ENCODE measurements at places on chromosomes 13 and 19.
A peak's percentile ranks its signal among the peaks of the same experiment; 100 is the strongest.

DNA sequence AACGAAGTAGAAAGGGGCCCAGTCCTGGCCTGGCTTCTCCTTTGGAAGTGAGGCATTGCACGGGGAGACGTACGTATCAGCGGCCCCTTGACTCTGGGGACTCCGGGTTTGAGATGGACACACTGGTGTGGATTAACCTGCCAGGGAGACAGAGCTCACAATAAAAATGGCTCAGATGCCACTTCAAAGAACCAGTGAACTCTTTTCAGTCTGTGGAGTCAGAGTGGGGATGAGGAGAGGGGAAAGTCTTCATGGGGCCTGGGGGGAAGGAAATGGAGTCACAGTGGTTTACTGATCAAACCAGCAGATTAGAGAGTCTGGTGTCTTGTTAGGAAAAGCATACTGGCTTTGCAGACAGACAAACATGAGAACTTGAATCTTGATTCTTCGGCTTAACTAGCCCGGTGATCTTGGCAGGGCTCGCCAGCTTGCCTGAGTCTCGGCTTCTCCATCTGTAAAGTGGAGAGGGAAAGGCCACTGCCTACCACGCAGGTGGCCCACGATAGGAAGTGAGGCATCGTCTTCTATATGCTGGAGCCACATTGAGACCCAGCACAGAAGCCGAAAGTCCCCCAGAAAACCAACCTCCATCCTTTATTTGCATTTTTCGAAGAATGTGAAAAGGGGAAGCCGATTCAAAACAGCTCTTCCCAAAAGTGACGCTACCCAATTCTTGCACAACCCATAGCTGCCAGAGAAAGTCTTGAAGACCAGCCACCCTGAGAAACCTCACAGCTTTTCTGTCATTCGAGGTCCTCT, at the start of gene FFAR1:
Gene FFAR1, plus strand, starts transcription at position 732 of the 759 bp plus-strand sequence. CDS start 3,650 bp downstream, outside the sequence.
- H3K4me3 ChIP-seq: no peak within 1 kb of the TSS
- DNase-seq: no peak
- no peaks in the 10 kb centered on the region for H3K36me3 ChIP-seq
- no peak within 1 kb of the TSS for H3K27ac ChIP-seq

GRCh38 chr13:98483601-98484288, 93.2 kb downstream of the STK24 start:
- H3K4me1 ChIP-seq: peaks cover 32% of the 10 kb centered on the region
- H3K27me3 ChIP-seq: no peaks in the 10 kb centered on the region
- H3K36me3 ChIP-seq: peaks cover 3% of the 10 kb centered on the region

- peaks cover 5% of the 10 kb centered on the region for H3K4me1 ChIP-seq
- no peaks in the 10 kb centered on the region for H3K27me3 ChIP-seq
- H3K27ac ChIP-seq: peak overlapping the region; percentile 78
- peak; percentile 56 for DNase-seq
- peak overlapping the region; percentile 81 for H3K4me3 ChIP-seq
- no peaks in the 10 kb centered on the region for H3K36me3 ChIP-seq
Measured at GRCh38 chr13:38685974-38686576, 802 bp upstream of the FREM2 start.

- H3K4me1 ChIP-seq: peaks cover 5% of the 10 kb centered on the region
- H3K27ac ChIP-seq: no peak overlapping the region
- DNase-seq: no peak
- H3K27me3 ChIP-seq: no peaks in the 10 kb centered on the region
- H3K4me3 ChIP-seq: no peak overlapping the region
Measured at GRCh38 chr13:33917190-33917589, 99.2 kb downstream of the RFC3 start.

DNA sequence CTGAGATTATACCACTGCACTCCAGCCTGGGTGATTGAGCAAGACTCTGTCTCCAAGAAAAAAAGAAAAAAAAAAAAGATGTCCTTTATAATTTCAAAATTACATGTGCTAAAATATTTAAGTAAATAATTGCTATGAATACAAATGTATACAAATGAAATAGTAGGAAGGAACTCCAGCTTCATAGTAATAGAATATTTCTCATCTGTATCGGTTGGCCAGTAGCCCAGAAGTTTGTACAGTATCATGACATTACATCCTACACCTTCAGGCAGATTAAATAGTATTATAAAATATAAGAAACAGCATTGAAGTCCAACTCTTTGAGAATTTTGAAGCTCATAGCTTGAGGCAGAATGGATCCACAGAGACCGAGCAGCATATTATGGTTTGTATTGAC, 36.5 kb upstream of the CLDN10 start:
- H3K27me3 ChIP-seq: no peaks in the 10 kb centered on the region
- H3K27ac ChIP-seq: no peak overlapping the region
- no peak overlapping the region for H3K4me3 ChIP-seq
- DNase-seq: no peak

DNA sequence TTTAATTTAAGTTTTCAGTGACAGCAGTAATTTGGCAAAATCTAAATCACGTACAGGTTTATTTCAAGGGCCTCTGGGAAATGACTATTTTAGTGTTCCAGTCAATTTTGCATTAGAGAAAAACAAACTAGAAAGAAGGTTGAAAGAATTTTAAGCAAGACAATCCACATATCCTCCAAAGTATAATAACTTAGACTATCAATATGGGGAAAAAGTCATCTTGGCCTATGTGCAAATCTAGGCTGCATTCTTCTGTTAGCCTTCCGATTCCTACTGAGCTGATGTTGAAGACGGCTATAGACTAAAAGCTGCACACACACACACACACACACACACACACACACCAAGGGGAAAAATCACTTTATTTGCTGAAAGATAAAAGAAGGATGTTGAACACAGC, 81.3 kb downstream of the SLITRK6 start:
- no peaks in the 10 kb centered on the region for H3K4me1 ChIP-seq
- no peak for DNase-seq
- H3K36me3 ChIP-seq: no peaks in the 10 kb centered on the region
- H3K27ac ChIP-seq: no peak overlapping the region

DNA sequence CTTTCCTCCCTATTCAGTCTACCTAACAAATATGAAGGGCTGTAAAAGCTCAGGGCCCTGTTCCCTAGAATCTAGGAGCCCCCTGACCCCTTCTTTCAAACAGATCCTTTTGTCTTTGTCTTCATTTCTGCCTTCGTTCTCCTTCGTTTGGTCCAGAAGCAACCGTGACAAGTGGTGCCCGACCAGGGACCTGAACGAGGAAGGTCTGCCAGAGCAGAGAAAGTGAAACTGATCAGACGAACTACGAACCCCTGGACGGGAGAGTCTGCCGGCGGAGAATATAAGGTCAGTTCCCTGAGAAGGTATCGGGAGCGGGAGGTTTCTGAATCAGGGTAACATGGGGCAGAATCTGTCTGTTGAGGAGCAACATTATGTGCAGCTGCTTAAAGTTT, 751 bp downstream of the ERVK3-1 start:
- no peak overlapping the region for H3K27ac ChIP-seq
- peaks cover 16% of the 10 kb centered on the region for H3K36me3 ChIP-seq
- peaks cover 4% of the 10 kb centered on the region for H3K4me1 ChIP-seq
- DNase-seq: no peak
- H3K4me3 ChIP-seq: peak overlapping the region; percentile 92
- no peaks in the 10 kb centered on the region for H3K27me3 ChIP-seq

DNA sequence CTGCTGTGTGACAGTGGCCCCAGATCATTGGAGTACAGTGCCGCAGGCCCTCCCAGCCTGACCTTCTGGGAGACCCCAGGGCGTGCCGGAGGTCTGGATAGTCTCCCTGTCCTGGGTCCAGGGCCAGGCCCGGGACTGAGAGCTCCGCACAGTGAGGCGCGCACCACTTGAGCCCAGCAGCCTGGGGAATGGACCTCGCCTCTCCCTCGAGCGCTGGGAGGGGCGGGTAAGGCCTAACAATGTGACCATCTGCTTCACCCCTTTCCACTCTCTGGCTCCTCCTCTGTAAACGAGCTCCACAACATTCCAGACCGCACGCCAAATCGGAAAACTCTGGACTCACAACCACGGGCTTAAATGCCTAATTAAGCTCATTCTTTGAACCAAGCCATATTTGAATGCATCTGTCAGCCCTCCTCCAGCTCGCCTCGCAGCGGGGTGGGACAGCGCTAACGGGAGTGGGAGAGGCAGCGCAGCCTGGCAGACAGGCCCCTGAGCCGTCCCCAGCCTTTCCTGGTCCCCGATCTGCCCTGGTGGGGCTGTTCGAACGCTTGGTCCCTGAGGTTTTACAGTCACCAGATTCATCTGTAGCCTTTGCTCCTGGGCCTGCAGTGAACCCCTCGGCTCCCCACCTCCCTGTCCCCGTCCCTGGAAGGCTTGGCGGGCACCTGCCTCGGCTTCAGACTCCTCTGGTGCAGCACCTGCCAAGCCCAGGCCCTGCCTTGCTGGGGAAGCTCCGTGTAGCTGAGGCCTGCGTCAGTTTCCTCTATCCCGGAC, 120.7 kb upstream of the VSTM2B start:
- DNase-seq: peak; percentile 89
- H3K27ac ChIP-seq: peak overlapping the region; percentile 58
- H3K4me1 ChIP-seq: peaks cover 5% of the 10 kb centered on the region
- no peaks in the 10 kb centered on the region for H3K36me3 ChIP-seq
- no peak overlapping the region for H3K4me3 ChIP-seq

GRCh38 chr19:40625406-40626120, 24.4 kb downstream of the LTBP4 start:
- H3K27me3 ChIP-seq: no peaks in the 10 kb centered on the region
- peaks cover 91% of the 10 kb centered on the region for H3K36me3 ChIP-seq
- no peak overlapping the region for H3K27ac ChIP-seq
- H3K4me3 ChIP-seq: no peak overlapping the region

DNA sequence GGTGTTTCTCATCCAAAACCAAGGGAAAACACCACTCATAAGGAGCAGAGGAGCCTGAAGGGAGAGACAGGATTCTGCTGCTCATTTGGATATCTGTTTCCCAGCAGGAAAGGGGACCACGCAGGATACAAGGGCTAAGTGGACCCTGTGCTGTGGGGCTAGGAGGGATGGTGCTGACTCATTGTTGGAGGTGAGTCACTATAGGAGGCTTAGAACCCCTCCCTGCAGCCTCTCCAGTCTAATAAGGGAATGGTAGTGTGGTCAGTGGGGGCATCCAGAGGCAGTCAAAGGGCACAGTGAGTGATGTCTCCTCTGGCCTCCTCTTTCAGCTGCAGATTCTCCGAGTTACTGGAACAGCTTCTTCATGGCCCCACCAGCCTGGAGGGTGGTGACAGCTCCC, 442.3 kb downstream of the TUBA3C start:
- H3K27me3 ChIP-seq: no peaks in the 10 kb centered on the region
- no peak overlapping the region for H3K27ac ChIP-seq
- DNase-seq: no peak

DNA sequence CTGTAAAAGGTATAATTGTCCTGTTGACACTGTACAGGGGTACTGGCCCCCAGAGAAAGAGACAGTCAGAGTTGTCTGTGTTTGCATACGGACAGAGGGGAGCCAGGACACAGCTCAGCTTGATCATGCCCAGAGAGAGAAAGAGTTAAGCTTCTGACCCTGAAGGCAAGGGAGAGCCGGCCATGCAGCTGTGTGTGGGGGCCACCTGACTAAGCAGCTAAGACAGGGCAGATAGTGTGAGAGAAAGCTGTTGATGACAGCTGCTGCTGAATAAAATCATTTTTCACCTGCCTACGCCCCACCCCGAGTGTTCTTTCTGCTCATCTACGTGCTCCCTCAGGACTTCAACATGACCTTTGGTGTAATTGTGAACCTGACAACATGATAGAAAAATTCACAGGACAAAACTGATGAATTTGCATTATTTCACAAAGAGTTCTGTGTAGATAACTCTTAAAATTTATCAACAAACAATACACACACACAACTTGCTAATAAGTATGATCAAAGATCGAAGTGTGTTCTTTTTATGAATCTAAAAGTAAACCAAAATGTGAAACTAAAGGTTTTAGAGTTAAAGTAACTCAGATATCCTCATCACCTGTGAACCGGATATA, 1294.3 kb upstream of the ATXN8OS start:
- H3K36me3 ChIP-seq: no peaks in the 10 kb centered on the region
- no peak overlapping the region for H3K27ac ChIP-seq
- no peak overlapping the region for H3K4me3 ChIP-seq
- H3K27me3 ChIP-seq: no peaks in the 10 kb centered on the region
- DNase-seq: no peak
- no peaks in the 10 kb centered on the region for H3K4me1 ChIP-seq

DNA sequence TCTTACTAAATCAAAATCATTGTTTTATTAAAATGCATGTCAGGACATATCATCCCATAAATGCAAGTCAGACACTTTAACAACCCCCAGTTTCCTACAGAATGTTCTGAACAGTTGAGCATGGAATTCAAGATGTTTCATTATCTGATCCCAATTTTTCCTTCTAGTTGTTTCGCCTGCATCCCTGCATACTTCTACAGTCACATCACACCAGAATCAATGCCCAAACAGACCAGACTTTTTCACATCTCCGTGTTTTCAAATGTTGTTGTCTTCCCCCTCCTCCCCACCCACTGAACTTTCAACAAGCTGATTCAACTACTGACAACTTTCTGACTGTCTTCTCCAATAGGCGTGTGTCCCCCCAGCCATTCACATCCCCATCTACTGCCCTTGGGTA, 48.6 kb downstream of the LHFPL6 start:
- H3K27me3 ChIP-seq: no peaks in the 10 kb centered on the region
- H3K27ac ChIP-seq: no peak overlapping the region
- no peak for DNase-seq
- no peak overlapping the region for H3K4me3 ChIP-seq
- H3K4me1 ChIP-seq: peaks cover 3% of the 10 kb centered on the region

GRCh38 chr13:75790198-75790970, 154.3 kb downstream of the LMO7 start:
- DNase-seq: no peak
- H3K27me3 ChIP-seq: no peaks in the 10 kb centered on the region
- no peak overlapping the region for H3K4me3 ChIP-seq
- no peak overlapping the region for H3K27ac ChIP-seq
- peaks cover 15% of the 10 kb centered on the region for H3K4me1 ChIP-seq

GRCh38 chr13:97896446-97896845, 57.0 kb upstream of the IPO5 start:
- DNase-seq: no peak
- no peaks in the 10 kb centered on the region for H3K4me1 ChIP-seq
- H3K27ac ChIP-seq: no peak overlapping the region
- H3K4me3 ChIP-seq: no peak overlapping the region
- H3K27me3 ChIP-seq: no peaks in the 10 kb centered on the region
- H3K36me3 ChIP-seq: no peaks in the 10 kb centered on the region

GRCh38 chr13:30870049-30870884, 35.8 kb upstream of the MEDAG start:
- H3K4me3 ChIP-seq: no peak overlapping the region
- DNase-seq: peak; percentile 42
- H3K27ac ChIP-seq: no peak overlapping the region

- H3K27me3 ChIP-seq: no peaks in the 10 kb centered on the region
- peaks cover 7% of the 10 kb centered on the region for H3K4me1 ChIP-seq
- no peak overlapping the region for H3K27ac ChIP-seq
- no peaks in the 10 kb centered on the region for H3K36me3 ChIP-seq
Measured at GRCh38 chr13:111488486-111489132, 168.2 kb downstream of the TEX29 start.

DNA sequence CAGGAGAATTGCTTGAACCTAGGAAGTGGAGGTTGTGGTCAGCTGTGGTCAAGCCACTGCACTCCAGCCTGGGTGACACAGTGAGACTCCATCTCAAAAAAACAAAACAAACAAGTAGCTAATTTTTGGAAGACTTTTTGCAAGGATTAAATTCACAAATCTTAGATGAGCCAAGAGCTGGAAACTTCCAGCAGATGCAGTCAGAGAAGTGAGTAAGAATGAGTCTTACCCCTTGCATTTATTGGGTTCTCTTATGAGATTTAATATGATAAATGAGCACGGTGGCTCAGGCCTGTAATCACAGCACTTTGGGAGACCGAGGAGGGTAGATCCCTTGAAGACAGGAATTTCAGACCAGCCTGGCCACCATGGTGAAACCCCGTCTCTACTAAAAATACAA, 44.9 kb upstream of the NBEA start:
- H3K27me3 ChIP-seq: no peaks in the 10 kb centered on the region
- no peaks in the 10 kb centered on the region for H3K36me3 ChIP-seq
- DNase-seq: no peak
- no peak overlapping the region for H3K27ac ChIP-seq
